Stimulated activated CD8-positive, alpha-beta memory T cell treated with anti-CD3 and anti-CD28 coated beads, Interleukin-7, amount 100 ng/mL, for 1 hour (primary cell): ENCODE measurements at places on chromosomes 6 and 20.
A peak's percentile ranks its signal among the peaks of the same experiment; 100 is the strongest.

- DNase-seq = peak; percentile 36
These were observed 19.6 kb upstream of the IL17F start for GRCh38 chr6:52263709-52264540.

DNA sequence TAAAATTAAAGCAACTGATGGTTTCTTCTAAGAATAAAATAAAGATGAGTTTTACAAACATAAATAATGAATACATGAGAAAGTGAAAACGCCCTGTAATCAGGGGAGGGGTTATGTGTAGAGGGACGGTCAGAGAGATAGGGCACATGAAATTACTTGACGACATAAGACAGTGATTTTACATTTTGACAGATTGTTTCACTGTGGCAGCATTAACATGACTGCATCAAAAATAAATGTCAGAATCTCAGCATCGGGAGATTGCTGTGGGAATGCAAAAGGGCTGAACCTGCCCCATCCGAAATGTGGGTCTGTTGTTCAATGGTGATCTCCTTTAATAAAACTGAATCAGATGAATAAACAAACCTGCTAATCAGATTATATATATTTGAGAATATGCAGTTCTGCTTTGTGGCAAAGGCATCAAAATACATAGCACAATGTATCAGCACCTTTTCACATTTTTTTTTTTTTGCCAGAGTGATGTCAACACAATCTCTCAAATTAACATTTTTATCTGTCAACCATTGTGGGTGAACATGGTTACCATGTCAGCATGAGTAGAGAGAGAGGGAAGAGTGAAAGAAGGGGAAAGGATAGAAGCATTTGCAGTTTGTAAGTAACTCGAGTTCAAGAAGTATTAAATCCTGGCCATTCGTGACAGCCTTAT, 177.1 kb upstream of the MAN1A1 start:
- DNase-seq = no peak

- no peak for DNase-seq
These were observed 11.9 kb upstream of the RBM38 start for GRCh38 chr20:57379263-57379647.

DNA sequence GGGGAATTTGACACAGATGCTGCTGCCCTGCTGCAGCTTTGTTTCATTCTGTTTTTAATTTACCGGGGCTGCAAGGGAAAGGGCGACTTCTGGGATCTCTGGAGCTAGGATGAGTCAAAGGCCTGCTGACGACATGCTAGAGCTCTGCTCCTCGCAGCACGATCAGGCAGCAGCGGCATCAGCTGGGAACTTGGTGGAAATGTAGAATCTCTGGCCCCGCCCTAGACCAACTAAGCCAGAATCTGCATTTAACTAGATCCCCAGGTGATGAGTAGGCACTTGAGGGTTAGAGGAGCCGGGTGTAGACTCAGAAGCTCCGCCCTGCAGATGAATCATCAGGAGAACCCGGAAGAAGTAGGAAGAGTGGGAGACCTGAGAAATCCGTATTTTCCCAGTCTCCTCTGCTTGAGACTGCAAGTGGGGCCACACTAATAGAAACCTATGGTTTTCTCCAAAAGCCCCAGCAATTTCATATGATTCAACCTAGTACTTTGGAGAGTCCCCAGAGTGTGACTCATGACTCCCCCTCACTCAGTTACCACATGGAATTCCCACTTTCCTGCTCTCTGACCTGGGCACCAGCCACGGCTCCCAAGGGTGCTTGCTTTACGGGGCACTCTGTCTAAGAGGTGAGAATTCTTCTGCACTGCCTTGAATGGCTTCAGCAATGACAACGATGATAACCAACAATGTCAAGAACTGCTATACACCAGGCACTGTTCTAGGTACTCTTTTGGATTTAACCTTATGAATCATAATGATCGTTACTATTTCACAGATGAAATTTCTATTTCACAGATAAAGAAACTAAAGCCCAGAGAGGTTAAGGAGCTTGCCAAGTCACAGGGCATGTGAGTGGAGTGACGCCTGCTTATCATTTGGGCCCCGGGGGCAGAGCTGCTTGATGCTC, 18.1 kb downstream of the TUBB2B start:
- no peak for DNase-seq

DNA sequence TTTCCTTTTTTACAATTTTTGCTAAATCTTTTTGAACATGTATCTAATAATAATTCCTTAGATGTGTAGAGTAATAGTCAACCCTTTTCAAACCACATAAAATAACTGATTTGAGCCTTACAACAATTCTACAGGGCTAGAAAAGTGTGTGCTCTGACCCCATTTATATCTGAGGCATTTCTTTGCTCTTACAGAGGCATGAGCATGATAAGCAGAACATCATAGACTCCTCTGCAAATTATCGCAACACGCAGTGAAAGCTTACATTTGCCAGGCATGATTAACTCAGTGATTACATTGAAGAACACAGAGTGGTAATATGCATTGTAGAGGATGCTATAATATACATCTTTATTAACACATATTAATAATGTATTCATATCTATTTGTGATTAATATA, 120.4 kb downstream of the SIM1 start:
- DNase-seq = no peak

DNA sequence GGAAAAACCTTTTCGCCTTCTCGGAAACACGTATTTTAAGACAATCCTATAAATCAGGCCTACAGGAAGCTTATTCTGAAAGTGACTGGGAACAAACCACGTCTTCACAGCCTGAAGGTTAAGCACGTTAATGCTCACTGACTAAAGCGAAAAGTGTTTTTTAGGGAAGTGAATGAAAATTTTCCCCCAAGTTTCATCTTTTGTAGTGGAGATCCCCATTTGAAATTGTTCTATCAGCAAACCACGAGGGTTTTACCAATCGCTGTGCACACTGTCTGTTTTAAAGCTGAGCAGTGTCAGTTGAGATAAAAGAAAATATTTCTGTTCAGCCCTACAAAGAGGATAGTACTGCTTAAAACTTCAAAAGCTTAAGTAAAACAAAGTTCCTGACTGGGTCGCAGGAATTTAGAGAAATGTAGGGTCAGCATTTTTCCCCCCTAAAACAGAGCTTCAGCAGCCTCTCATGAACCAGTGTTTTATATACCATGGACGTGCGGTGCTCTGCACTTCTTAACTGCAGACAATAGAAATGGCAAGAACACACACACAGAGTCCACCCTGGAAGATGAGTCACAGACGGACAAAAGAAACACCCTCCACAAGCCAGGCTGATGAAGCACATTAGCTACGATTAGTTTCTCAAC, 34.9 kb downstream of the SLC22A23 start:
- DNase-seq = no peak

- DNase-seq = no peak
These were observed 180.6 kb upstream of the CCN2 start for GRCh38 chr6:132131758-132132157.

- no peak for DNase-seq
These were observed 518.8 kb downstream of the GRIK2 start for GRCh38 chr6:101912311-101912710.

GRCh38 chr20:53829724-53830521, 236.3 kb upstream of the ZNF217 start:
- no peak for DNase-seq

DNA sequence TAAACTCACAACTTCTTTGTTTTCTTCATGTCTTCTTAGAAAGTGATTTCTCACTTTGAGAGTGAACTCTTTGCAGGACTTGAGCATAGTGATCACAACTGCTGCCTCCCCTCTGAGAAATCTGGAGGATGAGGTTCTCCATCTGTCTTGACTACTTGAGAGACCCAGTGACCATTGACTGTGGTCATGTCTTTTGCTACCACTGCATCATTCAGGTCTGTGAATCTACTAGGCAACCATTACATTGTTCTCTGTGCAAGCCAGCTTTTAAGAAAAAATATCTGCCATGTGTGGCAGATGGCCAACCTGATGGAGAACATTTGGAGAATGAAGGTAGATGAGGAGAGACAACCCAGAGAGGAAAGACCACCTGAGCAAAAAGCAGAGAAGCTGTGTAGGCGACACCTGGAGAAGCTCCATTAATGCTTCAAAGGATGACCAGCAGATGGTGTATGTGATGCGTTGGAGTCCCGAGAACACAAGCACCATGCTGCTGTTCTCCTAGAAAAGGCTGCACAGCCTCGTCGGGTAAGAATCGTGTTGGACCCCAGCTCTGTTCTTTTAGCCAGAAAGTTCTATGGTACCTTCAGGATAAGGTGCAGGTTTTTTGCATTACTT, 25.1 kb upstream of the TRIM26 start:
- no peak for DNase-seq

GRCh38 chr6:7773322-7773721, 47.4 kb downstream of the BMP6 start:
- DNase-seq = no peak

GRCh38 chr20:25296094-25297093, 48.5 kb downstream of the PYGB start:
- DNase-seq = no peak

- no peak for DNase-seq
These were observed 8.7 kb downstream of the TRIB3 start for GRCh38 chr20:389220-389619.

DNA sequence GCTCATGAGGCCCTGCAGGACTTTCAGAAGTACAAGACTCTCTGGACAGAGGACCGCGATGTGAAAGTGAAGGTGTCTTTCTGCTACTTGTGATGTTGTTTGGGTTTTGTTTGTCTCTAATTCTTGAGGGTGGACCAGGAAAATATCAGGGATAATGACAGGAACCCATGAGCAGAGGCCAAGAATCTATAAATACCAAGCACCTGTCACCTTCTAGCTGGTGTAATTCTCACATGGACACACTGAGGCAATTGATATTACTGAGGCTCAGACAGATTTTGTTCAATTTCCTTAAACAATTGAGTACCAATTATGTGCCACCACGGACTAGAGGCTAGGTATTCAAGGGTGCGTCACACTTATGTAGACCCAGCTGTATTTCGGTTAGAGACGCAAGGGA, 107.9 kb downstream of the DNAH8 start:
- DNase-seq = no peak
